Thoracic aorta endothelial cell (primary cell): ENCODE measurements at places on chromosomes 6 and 20. TPM values are rescaled to one million over a fixed set of nuclear protein-coding genes. Genes with fewer than 3 reads are reported as not detected.

The XKR7 gene
- total RNA-seq, result not detected in 2 replicates

The TCF15 gene
- total RNA-seq, result 0.13 and 0.14 TPM in 2 replicates

The RBPJL gene
- not detected in 2 replicates for total RNA-seq

The THEMIS gene
- total RNA-seq, result not detected in 2 replicates

The ALDH5A1 gene
- 0.40 and 0.72 TPM in 2 replicates for total RNA-seq

The PSORS1C2 gene
- not detected in 2 replicates for total RNA-seq

The ABHD16A gene
- total RNA-seq, result 26.7 and 30.5 TPM in 2 replicates

The COL11A2 gene
- 0.13 and 0.29 TPM in 2 replicates for total RNA-seq

The GJA1 gene
- 394 and 527 TPM in 2 replicates for total RNA-seq

The SLC26A8 gene
- total RNA-seq, result under 0.01 TPM in 2 replicates

The SAMD10 gene
- total RNA-seq, result 1.9 and 2.6 TPM in 2 replicates

The TSBP1 gene
- not detected in 2 replicates for total RNA-seq

The FAM209A gene
- not detected in 2 replicates for total RNA-seq

The PRDM13 gene
- not detected in 2 replicates for total RNA-seq

The NUP43 gene
- 54.3 and 68.4 TPM in 2 replicates for total RNA-seq

The CST4 gene
- total RNA-seq, result not detected in 2 replicates

The C6orf15 gene
- not detected in 2 replicates for total RNA-seq

The INSM1 gene
- not detected in 2 replicates for total RNA-seq
